Spinal cord (tissue), 10 donors: ENCODE measurements at places on chromosomes 5 and 9. TPM values are rescaled to one million over a fixed set of nuclear protein-coding genes. Genes with fewer than 3 reads are reported as not detected.

DNA sequence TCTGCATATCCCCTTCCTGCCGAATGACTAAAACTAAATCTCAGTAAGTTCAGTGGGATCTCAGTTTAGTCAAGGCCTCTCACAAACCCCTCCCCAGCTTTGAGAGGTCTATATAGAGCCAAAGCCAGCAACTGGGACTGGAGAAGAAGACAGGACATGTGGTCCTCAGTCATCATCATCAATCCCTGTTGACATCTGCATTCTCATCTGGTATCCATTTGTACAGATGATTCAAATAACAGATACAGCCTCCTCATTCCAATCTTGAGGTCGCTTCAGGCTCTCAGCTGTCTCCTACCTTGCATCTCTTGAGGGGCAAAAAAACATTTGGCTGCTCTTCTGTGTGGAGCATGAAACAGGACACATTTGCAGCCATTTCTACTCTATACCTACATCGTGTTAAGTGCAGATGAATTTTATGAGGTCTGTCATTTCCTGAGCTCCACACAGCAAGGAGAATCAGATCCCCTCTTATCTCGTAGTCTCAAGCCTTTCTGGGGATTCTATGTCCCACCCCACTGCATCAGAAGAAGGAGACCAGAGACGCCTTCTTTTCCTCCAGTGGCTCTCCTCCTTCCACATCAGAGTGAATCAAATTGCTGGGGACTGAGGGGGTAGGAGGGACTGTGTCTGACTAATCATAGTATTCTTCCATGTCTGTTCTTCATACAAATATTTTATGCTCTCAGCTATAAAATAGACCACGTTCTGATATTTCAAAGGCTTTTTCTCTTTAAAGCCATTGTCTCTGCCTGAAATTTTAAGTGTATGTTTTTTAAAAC is 4.7 kb upstream of the RECK start:
- no peak for DNase-seq

DNA sequence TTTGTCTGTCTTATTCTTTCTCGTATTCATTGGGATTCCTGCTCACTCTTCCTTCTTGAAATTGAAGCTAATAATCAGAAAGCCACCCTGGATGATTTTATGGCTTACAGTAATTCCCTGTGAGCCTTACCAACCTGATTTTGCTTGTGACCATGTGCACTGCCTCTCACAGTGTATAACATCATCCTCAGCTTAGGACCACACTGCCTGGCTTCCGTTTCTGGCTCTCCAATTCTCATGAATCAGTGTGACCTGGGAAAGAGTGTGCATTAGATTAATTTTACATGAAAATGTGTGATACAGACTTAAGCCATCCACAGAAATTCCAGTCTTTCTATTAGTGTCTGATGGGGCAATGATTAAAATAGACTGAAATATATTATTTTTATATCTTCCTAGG is 126.8 kb upstream of the DMRT1 start:
- no peak for DNase-seq

GRCh38 chr9:114035845-114036801 is 42.0 kb downstream of the AMBP start:
- no peak for DNase-seq

GRCh38 chr9:115267790-115268189 is 149.8 kb upstream of the TNC start:
- DNase-seq, result no peak

- no peak for DNase-seq
Measured at GRCh38 chr5:83029912-83030311, 47.3 kb downstream of the TMEM167A start.

Gene SPOCK1
- 217 TPM for polyA plus RNA-seq
